ENCODE measurements at places on chromosomes 11 and 22. TPM values are rescaled to one million over a fixed set of nuclear protein-coding genes. Genes with fewer than 3 reads are reported as not detected.

INS gene
- polyA plus RNA-seq, result not detected

YPEL4 gene
- 2.1 TPM for polyA plus RNA-seq

TIMP3 gene
- 89.6 TPM for polyA plus RNA-seq

MUC2 gene
- polyA plus RNA-seq, result 0.01 TPM

SHANK3 gene
- 17.8 TPM for polyA plus RNA-seq

DNA sequence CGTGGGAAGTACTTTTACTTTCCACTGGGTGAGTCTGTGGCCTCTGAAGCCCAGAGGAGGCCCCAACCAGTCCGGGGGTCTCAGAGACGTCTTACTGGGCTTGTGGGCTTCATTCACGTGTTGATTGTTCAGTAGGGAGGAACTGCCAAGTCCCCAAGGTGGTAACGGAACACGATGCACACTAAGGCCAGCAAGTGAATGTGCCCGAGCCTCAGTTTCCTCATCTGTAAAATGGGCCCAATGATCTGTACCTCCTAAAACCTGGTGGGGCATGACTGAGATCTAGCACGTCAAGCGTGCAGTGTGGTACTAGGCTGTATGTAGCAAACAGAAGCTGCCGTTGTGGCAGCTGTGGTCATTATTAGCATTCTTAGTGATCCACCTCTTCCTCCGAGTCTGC, 499.1 kb downstream of the MN1 start:
- no peak for DNase-seq

GRCh38 chr11:60957188-60957587, 5.2 kb upstream of the SLC15A3 start:
- DNase-seq, result no peak

Measured in forelimb muscle (tissue), 1 donor.